ENCODE measurements at places on chromosomes 16 and 17. TPM values are rescaled to one million over a fixed set of nuclear protein-coding genes. Genes with fewer than 3 reads are reported as not detected.

Gene MRM1
- total RNA-seq, result 7.2 TPM

Gene PIGL
- 45.2 TPM for total RNA-seq

Gene CDH15
- not detected for total RNA-seq

Gene TNFRSF13B
- not detected for total RNA-seq

Gene TAC4
- not detected for total RNA-seq

Gene AANAT
- total RNA-seq, result not detected
